ENCODE measurements at places on chromosomes 6 and 20.
A peak's percentile ranks its signal among the peaks of the same experiment; 100 is the strongest.

- no peak for DNase-seq
Measured at GRCh38 chr20:11979306-11979990, 61.8 kb downstream of the BTBD3 start.

GRCh38 chr6:127832381-127832780 is 68.5 kb downstream of the THEMIS start:
- no peak for DNase-seq

DNA sequence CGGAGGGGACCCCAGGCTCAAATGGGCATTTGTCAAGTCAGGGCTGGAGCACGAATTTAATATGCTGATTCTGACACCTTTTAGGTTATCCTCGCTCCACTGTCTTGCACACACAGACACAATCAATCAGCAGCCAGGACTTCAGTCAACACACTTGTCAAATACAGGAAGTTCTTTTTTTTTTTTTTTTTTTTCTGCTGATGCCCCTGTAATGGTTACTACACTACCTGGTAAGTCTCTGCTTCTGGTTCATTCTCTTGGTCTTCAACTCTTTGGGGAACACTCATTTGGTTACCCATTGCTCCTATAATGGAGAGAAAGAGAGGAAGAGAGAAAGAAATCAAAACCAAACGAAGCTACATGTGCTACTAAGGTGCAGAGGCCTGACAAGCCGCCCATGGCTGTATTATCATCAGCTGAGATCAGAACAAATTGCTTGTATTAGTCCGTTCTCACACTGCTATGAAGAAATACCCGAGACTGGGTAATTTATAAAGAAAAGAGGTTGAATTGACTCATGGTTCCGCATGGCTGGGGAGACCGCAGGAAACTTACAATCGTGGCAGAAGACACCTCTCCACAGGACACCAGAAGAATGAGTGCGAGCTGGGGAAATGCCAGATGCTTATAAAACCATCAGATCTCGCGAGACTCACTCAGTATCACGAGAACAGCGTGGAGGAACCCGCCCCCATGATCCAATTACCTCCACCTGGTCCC is 11.8 kb downstream of the BCAS1 start:
- DNase-seq: no peak

GRCh38 chr20:50099113-50099512 is 13.8 kb downstream of the UBE2V1 start:
- DNase-seq: no peak

DNA sequence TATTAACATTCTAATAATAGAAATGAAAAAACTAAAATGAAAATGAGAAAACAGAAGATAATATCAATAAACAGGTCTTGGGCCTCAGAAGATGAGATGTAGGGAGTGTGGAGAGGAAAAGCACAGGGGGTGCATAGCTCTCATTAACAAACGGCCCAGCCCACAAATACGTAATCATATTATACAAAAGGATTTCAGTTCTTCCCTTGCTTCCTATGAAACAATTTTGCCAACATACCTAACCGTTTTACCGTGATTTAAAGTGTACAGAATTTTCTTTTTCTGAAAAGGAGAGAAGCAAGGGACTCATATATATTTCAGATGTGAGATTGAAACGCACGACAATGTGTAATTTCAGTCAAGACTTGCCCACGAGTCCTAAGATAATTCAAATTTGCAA is 136.0 kb downstream of the HFE start:
- peak; percentile 56 for DNase-seq

Data from M059J (cell line).